ENCODE measurements at places on chromosomes 7 and 10.

- no peak for DNase-seq
These were observed 23.9 kb upstream of the PLPP4 start for GRCh38 chr10:120433141-120433540.

DNA sequence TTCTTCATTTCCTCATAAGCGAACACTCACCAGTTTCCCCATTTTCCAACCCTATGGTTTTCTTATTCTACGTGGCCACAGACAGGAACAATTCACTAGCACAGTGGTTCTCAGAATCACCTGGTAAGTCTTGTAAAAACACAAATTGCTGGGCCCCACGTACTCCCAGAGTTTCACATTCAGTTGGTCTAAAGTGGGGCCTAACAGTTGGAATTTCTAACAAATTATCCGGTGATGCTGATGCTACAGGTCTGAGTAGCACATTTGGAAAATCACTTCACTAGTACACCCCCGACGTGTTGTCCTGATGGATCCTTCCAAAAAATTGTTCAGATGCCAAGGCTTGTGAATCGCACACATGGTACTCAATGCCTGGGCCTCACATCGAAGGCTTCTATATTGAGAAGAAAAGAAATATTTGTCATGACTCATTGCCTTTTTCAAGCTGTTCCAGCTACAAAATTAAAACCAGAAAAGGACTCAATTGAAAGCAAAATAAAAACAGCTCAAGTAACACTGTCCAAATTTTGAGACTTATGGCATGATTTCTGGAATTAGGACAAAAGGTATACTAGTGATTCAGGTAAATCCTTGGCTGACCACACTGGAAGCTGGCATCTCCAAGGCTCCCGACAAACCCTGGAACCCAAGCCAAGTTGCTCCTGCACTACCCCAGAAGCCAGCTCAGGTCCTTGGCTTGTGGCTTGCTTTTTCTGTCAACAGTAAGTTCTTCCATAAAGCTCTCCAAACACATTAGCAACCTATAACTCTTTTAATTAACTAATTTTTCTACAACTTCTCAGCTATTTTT, 12.9 kb upstream of the VIM start:
- no peak for DNase-seq

DNA sequence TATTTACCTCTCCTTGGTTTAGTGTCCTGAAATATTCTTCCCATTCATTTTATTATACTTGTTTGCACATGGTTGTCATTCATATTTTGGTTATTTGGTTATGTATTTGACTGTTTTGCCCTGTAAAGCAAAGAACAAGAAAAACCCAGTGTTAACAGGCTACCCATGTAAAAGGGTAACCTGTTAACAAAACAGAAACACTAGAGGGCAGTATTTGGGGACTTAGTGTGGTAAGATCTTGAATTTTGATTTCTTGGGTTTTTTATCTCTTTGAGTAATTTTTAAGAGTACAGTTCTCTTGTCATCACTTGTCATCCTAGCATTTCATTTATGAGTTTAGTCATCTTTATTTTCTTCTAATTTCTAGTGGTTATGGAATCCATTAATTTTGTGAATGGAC, 51.3 kb downstream of the POLL start:
- no peak for DNase-seq

DNA sequence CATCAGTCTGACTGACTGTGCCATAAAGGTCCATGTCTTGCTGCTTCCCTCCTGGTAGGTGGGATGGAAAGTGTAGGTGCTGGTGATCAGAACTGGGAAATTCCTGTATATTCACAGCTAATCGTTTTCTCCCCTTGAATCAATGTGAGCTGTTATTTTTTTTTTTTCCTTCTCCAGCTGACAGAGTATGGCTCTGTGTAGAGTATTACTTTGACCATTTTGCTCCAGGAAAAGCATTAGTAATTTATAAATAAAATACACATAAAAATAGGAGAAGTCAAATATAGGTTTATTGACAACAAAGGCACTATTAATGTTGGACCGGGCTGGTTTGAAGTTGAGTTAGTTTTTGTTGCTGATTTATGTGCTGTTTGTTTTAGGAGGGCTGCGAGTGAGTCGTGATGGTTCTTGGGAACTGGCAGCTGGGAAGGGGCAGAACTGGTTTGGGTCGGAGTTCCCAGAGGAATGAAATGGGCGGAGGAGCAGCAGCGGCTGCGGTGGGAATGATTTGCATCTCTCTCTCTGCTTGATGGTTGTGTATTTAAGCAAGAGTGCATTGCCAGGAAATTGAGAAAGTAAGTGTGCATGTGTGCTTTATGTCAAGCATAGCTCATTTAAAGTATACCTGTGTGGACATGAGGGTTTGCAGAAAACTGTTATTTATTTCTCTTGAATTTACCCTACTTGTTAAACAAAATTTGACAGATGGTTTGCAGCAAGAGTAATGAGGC, 80.9 kb downstream of the LRMDA start:
- no peak for DNase-seq

GRCh38 chr10:62582804-62583208, 208.6 kb downstream of the ZNF365 start:
- no peak for DNase-seq

DNA sequence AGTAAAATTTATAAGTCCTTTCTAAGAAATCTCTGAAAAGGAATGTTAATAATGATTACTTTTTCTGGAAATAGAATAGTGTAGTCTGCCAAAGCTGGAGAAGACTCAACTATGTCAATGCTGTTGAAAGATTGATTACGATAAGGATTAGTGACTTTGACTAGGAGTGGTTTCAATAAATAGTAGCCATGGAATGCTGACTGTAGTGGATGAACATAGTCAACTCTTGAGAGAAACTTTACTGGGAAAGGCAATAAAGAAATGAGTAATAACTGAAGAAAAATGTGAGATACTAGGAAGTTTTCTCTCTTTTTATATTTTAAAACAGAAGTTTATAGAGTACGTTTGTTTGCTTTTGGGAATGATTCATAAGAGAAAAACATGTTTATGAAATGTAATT, 105.0 kb upstream of the CDK13 start:
- DNase-seq, result no peak

DNA sequence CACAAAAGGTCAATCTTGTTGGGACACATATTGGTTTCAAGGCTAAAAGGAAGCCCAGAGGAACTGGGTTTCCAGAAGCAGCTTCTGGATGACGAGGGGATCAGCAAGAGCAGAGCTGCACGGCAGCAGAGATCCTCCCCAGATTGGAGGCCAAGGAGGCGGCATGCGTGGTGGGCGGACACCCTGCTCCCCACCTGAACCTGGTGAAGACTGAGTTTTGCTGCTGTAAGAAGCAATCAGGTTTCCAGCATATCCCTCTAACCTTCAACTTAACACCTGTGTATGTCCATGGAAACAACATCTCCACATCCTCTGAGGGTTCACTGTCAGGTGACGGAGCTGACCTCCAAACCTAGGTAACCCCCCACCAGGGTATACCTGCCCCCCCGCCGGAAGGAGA, 35.1 kb downstream of the SLIT1 start:
- DNase-seq, result no peak

- no peak for DNase-seq
These were observed 103.6 kb downstream of the PRPF18 start for GRCh38 chr10:13690281-13690825.

- DNase-seq, result peak; percentile 73
These were observed 6.3 kb downstream of the ATG9B start for GRCh38 chr7:151017953-151018420.

- no peak for DNase-seq
These were observed 256.8 kb downstream of the BMPER start for GRCh38 chr7:34162027-34162565.

DNA sequence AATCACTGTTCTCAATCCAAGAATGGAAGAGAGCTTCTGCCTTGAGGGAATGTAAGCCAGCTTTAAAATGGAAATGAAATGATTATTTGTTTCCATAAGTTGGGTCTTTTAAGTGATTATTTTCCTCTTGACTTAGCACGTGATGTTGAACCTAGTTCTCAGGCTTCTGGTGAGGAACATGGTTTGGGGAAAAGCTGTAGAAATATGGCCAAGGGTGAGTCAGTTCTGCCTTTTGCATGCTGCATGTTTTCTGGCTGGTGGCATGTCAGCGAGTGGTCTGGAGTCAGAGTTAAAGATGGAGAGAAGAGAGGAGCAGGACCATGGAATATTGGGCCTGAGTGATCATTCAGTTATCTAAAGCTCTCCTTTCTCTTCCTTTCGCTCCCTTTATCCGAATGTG, 54.0 kb downstream of the DNAH11 start:
- DNase-seq, result no peak

- peak; percentile 40 for DNase-seq
These were observed 844 bp upstream of the KAT6B start for GRCh38 chr10:74825371-74826141.

GRCh38 chr7:82789883-82790609, 346.5 kb upstream of the CACNA2D1 start:
- DNase-seq, result no peak

DNA sequence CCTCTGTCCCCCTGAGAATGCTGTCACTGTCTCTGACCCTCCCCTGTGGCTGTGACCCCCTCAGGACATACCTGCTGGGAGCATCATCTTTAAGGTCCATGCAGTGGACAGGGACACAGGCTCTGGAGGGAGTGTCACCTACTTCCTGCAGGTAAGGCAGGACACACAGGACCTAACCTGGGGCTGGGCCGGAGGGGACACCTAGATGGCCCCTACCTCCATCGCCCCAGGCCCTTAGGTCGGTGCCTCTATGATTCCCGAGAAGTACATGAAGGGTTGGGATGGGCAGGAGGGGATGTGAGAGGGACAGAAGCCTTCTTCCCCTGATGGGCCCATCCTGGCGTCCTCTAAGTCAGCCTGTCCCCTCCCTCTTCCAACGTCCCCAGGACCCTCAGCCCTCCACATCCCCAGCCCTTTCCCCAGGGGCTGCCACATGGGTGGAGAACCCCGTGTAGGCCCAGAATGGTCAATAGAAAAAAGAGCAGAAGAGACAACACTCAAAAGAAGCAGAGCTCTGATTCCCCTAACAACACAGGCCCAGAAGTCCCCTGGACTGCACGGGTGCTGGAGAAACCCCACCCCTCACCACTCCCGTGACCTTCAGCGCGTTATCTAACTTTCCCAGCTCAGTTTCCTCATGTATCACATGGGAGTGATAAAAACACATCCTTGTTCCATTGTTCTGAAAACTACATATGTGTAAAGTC, 6.4 kb downstream of the CDHR1 start:
- DNase-seq, result no peak

DNA sequence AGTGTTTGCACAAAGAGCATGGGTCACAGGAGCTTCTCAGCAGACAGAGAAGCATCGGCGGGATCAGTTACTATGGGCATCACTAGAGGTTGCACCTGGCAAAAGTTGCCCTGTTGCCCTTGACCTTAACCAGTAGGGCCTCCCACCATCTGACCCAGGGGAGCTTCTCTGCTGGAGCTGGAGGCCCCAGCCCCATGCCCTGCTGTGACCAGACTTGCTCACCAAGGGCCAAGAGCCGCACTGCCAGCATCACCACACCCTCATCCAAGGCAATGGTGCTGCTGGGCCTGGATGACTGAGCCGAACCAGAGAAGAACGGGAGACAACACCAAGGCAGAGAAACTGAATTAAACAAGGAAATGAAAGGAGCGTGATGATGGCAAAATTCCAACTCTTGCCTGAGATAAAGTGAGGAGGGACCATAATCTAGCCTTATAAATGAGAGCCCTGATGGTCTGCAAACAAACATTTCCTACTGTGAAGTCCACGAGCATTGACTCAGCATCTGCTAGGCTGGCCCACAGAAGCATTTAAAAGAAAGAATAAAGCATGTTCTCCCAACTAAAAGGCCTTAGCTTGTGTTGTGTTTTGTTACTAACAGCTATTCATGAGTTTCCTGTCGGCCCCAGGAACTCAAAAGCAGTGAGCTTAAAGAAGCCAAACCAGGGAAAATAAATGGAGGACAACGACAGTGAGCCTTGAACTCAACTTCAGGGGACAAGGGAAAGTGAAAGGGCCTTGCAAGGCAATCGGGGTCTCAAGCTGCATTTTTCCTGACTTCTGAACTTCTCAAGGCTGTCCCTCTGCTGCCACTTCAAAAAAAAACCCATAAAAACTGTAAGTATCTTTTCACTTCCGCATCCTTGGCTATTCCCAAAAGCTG, 60.4 kb downstream of the AFAP1L2 start:
- DNase-seq, result no peak

DNA sequence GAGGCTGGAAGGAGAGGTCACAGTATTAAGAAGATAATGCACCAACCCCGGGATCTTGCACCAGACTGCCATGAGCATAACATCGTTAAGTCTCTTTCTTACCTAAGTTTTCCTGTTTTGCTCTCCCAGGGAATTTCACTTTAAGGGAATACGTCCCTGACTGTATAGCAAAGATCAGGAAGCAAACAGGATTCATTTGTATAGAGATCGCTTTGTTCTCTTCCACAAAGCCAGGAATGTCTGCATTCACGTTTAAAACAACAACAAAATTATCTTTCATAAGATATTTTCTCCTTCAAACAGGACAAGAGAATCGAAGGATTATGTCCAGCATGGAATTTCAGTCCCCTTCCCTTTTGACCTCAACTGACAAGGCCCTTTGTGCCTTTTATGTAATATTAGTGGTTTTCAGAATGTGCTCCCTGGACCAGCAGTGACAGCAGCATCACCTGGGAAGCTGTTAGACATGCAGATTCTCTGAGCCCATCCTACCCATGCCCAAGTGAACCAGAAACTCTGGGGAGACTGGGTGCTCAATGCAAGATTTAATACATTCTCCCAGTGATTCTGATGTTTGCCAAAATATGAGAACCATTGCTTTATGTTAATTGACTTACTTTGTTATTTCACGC, 286.3 kb downstream of the FGFR2 start:
- no peak for DNase-seq

- DNase-seq, result no peak
These were observed 61.3 kb downstream of the COL13A1 start for GRCh38 chr10:69862882-69863530.

GRCh38 chr10:79468841-79469585, 23.6 kb upstream of the ZCCHC24 start:
- DNase-seq, result no peak

GRCh38 chr10:99430116-99430450, 341 bp downstream of the GOT1 start:
- no peak for DNase-seq

DNA sequence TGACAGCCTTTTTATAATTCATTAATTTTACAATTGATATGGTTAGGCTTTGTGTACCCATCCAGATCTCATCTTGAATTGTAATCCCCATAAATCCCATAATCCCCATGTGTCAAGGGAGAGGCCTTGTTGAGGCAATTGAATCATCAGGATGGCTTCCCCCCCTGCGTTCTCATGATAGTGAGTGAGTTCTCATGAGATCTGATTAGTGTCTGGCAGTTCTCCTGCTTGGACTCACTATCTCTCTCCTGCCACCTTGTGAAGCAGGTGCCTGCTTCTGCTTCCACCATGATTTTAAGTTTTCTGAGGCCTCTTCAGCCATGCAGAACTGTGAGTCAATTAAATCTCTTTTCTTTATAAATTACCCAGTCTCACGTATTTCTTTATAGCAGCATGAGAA, 165.7 kb upstream of the GNAI1 start:
- no peak for DNase-seq

GRCh38 chr10:90461437-90462155, 396.2 kb downstream of the HTR7 start:
- DNase-seq, result no peak

GRCh38 chr10:69957886-69958555, 94.6 kb upstream of the MACROH2A2 start:
- DNase-seq, result no peak

- no peak for DNase-seq
These were observed 285.9 kb upstream of the ETV1 start for GRCh38 chr7:14275356-14275755.

- no peak for DNase-seq
These were observed 411.5 kb downstream of the GALNT17 start for GRCh38 chr7:71543396-71543795.

GRCh38 chr7:12434012-12434642, 30.5 kb upstream of the VWDE start:
- no peak for DNase-seq

GRCh38 chr10:95837783-95838182, 70.0 kb upstream of the CC2D2B start:
- DNase-seq, result no peak
